Activated naive CD4-positive, alpha-beta T cell treated with anti-CD3 and anti-CD28 coated beads for 36 hours (primary cell): ENCODE measurements at places on chromosomes 2 and 18. TPM values are rescaled to one million over a fixed set of nuclear protein-coding genes. Genes with fewer than 3 reads are reported as not detected.

DNA sequence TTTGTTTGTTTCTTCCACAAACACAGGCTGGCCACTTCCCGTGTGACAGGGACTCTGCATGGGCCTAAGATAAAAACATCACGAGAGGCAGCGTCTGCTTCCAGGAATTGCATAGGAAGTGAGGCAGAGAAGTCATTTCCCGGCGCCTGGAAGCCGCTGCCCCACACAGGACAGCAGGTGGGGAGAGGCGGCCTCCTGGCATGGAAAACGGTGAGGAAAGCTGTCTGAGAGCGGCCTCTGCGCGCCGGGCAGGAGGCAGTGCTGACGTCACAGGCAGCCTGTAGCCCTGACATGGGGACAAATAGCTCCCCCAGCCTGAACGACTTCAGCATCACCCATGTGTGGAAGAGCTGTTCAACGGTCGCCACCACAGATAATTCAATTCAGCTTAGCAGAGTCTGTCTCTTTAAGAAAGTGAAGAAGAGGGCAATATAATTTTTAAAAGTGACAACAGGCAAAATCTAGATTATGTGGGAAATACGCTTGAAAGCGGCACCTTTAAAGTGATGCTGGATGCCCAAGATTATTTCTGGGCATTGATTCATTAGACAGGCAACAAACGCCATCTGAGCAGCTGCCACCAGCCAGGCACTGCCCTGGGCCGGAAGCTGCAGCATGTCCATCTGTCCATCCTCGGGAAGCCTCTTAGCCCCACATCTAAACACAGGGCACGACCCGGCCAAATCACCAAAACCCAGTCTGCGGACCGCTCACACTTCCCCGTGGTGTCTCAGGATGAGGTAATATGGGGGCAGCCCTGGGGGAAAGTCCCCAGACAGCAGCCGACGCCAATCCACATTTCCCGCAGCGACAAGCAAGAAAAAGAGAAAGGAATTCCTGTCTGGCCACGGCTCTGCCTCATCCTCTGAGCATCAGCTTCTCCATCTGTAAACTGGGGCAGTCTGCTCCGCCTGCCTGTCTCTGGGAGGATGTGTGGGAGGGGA, 138.9 kb downstream of the PXDN start:
- DNase-seq = no peak

GRCh38 chr2:217612920-217613319, 389.9 kb downstream of the TNS1 start:
- no peak for DNase-seq

DNA sequence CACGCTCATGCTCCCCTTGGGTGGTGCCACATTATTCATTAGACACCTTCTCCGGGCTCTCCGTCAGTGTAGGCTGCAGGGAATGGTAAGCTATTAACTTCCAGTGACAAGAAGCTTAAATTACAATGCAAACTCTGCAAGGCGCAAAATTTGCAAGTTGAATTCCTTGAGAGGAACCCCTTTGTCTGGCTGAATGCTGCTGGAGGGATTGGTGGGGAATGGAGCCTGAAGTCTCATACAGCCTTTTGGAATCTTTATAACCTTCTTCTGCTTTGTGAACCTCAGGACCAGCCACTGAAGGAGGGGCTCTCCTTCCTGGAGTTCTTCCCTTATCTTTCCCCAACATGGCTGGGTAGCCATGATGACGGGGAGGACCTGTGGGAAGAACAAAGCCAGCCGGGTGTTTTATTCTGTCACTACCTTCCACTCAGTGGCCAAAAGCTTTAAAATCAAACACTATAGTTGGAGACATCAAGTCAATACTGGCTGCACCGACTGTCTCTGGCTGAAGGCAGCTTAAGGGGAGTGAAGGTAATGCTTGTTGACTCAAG, 220.9 kb upstream of the EPHA4 start:
- DNase-seq = no peak

- DNase-seq = no peak
These were observed 216.6 kb downstream of the HRH4 start for GRCh38 chr18:24677011-24677410.

GRCh38 chr2:84177733-84178132, 281.3 kb downstream of the SUCLG1 start:
- no peak for DNase-seq

DNA sequence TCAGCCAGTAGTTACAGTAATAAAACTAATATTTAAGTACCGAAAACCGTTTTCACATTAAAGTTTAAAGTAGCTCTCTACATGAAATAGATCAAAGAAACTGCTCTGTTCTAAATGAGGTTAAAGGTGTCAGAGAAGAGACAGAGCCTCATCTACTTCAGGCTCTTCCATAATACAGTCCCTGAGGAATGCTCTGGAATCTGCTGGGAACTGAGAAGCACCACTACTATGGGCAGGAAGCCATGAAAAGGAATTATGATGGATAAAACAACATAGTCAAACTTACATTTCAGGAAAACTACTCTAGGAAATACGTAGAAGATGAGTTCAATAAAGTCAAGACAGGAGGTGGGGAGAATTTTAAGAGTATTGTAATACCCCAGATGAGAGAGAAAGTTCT, 60.0 kb downstream of the ROCK1 start:
- DNase-seq = no peak

- no peak for DNase-seq
These were observed 471.4 kb upstream of the REG3G start for GRCh38 chr2:78553866-78554647.

DNA sequence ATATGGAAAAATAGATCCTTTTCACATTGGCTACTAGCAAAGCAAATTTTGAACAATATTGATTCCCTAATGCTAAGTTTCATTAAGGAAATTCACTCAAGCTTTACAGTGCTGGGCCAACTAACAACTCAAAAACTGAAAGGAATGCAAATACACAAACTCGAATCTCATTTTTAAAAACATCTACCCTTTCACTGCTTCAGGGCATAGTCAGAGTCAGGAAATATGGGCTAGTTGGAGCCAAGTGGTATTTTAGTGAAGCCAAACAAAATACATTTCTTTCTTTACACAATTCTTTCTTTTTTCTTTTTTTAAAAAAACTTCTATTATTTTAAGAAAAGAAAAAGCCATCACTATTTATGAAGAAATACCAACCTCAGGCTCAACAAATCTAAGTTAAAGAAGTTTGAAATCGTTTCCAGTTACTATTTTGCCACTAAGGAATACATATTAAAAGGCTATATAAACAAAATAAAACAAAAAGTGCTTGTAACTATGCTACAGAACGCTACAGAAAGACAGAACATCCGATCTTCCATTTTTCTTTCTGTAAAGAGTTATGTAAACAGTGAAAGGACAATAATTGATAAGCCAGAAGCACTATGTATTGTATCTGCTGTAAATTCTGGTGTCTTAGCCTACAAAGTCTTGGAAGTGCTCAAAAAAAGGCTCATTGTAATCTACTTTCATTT, 113.6 kb upstream of the STK17B start:
- DNase-seq = no peak

- peak; percentile 9 for DNase-seq
These were observed 23.8 kb downstream of the SOWAHC start for GRCh38 chr2:109637749-109638570.

- no peak for DNase-seq
These were observed 231.5 kb downstream of the LPIN1 start for GRCh38 chr2:11977766-11978524.

- peak; percentile 68 for DNase-seq
These were observed at the start of gene GYPC for GRCh38 chr2:126655500-126656430. Gene GYPC, plus strand, starts transcription at chr2:126656158. Its CDS starts 106 bp downstream, at chr2:126656264.

GRCh38 chr18:75198036-75198435, 10.9 kb downstream of the PTGR3 start:
- no peak for DNase-seq

GRCh38 chr2:155908567-155908966, 424.0 kb downstream of the NR4A2 start:
- DNase-seq = no peak

DNA sequence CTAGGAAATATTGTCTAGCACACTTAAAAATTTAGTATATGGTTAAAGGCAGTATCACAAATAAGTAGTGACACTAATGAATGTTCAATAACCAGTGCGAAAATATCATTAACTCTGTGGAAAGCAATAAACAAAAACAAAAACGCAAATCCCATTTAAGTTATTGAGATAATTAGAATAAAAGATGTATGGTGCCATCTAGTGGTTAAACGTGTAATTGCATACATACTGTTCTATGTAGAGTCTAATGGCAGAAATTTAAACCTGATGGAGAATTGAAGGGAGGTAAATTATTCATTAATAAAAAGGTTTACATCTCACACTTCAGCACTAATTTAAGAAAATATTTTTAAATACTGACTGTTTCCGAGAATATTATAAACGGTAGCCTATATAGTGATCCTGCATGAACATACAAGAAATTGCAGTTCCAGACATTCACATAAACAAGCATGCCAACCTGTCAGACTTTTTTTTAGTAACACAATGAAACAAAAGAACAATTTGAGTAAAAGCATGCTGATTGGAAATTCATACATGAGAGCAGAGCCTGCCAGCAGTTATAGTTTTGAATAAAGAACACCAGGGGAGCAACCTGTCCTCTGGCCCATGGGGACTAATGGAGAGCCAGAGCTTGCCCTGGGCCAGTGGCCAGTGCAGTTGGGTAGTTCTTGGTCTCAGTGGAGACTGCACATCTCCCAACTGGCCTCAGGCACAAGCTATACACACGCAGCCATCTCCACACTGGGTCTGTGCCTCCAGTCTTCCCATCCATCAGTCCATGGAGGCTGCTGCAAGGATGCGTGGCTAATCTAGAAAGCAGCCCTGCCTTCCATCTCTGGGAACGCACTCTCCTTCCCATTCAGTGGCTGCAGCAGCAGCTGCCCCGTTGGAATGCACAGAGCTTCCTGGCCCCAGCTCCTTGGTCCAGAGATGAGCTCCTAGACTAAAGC, 28.0 kb downstream of the GCG start:
- DNase-seq = no peak

- no peak for DNase-seq
These were observed 781.3 kb upstream of the NRXN1 start for GRCh38 chr2:51813247-51813646.

- no peak for DNase-seq
These were observed 66.8 kb downstream of the TET3 start for GRCh38 chr2:74051504-74051903.

- no peak for DNase-seq
These were observed 445.7 kb upstream of the FANCL start for GRCh38 chr2:58686776-58687175.

GRCh38 chr2:175393851-175394250, 212.3 kb upstream of the ATP5MC3 start:
- no peak for DNase-seq

- DNase-seq = no peak
These were observed 45.5 kb downstream of the ARHGEF4 start for GRCh38 chr2:130882111-130882690.

DNA sequence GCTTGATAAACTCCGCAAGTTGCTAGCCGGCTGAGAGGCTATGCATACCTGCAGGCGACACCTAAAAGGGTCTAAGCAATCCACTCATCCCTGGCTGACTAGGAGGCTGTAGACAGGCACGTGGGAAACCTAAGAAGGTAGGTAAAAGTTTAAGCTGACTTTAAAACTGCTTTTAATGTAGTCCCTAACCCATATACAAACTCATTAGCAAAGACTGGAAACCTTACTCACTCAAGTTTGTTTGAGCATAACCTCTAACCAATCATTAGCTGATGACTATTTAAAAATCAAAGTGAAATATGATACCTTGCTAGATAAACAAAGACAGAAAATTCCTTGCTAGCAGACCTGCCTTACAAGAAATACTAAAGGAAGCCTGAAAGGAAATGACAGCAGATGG, 106.4 kb downstream of the EXOC6B start:
- no peak for DNase-seq

DNA sequence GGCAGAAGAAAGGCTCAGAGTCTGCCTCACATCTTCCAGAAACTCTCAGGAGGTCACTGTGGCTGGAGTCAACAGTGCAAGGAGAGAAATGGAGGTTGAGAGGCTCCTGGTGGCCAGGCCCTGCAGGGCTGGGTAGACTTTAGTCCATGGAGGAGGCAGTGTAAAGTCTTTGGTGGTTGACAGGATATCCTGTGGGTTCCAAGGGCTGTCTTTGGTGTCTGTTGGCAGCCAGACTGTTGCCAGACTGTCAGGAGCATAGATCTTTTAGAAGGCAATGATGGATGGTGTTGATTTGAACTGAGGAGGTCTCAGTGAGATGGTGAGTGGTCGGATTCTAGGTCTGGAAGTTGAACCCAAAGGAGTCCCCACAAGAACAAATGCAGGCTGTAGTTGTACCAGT, 45.0 kb upstream of the SKOR2 start:
- no peak for DNase-seq

DNA sequence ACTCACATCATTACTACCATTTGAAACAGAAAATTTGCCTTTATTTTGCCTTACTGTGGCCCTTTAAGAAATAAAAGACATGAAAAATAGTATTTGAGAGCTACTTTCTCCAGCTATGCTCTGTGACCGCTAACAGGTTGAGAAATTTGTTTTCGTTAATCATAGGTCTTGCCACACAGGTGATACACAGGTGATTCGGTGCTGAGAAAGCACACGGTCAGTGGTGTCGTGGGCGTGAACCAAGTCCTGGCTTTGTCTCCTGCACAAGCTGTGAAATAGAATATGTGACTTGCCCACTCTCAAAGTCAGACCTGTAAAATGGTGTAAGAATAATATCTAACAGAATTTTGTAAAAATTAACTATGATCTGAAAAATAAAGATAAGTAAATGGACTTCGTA, 155.3 kb upstream of the SLC39A10 start:
- no peak for DNase-seq

DNA sequence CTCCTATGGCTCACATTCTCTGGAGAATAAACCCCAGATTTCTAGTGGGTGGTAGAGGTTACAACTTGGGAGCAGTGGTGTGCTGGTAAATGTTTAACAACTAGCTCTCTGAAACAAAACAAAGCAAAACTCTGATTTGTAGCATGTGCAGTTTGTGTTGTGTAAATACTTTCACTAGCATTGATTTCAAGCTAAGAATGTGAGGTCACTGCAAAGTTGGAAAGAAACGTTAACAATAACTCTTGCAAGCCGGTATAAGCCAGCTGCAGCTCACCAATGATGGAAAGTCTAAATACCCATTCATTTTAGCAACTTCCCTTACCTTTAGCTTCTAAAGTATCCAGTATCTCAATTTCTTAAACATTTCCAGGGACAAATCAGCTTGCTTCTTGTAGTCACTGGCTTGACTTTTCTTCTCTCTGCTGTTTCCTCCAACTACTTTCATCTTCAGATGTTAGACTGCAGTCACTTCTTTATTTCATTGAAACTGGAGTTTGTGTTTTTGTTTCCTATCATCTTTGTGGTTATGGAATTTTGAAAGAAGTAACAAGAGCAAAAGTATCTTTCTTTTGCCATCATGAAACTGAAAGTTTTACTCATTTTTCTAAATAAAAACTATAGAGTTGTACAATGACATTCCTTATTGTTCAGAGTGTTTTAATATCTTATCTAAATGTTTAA, 140.2 kb downstream of the PLCL1 start:
- no peak for DNase-seq

Gene RMDN2
- total RNA-seq = 0.79 TPM

Gene GAREM1
- total RNA-seq = 0.35 TPM

Gene HOXD4
- total RNA-seq = not detected

Gene SLC40A1
- total RNA-seq = 4.1 TPM

Gene TMEM178A
- total RNA-seq = 0.25 TPM

Gene ECEL1
- not detected for total RNA-seq

Gene LONRF2
- not detected for total RNA-seq

Gene C2orf15
- total RNA-seq = 1.6 TPM

Gene SH3RF3
- total RNA-seq = 1.8 TPM

Gene NPHP1
- total RNA-seq = 1.1 TPM

Gene SP110
- total RNA-seq = 88.8 TPM

Gene TTC31
- total RNA-seq = 29.5 TPM

Gene TRMT61B
- 13.6 TPM for total RNA-seq

Gene IL1B
- not detected for total RNA-seq

Gene ALPI
- total RNA-seq = not detected
